ENCODE measurements at places on chromosomes 6 and 20. TPM values are rescaled to one million over a fixed set of nuclear protein-coding genes. Genes with fewer than 3 reads are reported as not detected.

DNA sequence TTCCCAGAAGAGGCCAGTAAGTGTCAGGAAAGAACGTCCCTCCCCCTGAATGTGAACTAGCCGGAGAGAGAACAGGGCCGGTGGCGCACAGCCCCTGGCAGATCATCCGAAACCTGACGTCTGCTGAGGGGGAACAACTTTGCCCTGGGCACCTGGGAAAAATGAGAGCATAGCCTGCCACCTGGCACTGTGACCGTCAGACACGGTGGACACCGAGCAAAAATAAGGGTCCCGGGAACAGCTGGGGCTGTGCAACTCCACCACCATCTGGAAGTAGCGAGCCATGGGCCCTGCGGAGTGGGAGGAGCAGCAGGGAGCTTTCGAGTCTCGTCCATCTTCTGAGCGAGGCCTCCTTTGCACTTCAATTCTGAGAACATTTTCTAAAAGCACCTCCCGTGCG is 110.8 kb downstream of the EDN3 start:
- no peak for DNase-seq

GRCh38 chr6:137550535-137550934 is 56.3 kb upstream of the OLIG3 start:
- DNase-seq: no peak

GRCh38 chr20:755941-756340 is 12.4 kb downstream of the SLC52A3 start:
- no peak for DNase-seq

- DNase-seq: no peak
Observed at GRCh38 chr20:47108994-47109393, 214.4 kb downstream of the EYA2 start.

GRCh38 chr6:5201271-5201670 is 59.5 kb downstream of the LYRM4 start:
- DNase-seq: no peak

DNA sequence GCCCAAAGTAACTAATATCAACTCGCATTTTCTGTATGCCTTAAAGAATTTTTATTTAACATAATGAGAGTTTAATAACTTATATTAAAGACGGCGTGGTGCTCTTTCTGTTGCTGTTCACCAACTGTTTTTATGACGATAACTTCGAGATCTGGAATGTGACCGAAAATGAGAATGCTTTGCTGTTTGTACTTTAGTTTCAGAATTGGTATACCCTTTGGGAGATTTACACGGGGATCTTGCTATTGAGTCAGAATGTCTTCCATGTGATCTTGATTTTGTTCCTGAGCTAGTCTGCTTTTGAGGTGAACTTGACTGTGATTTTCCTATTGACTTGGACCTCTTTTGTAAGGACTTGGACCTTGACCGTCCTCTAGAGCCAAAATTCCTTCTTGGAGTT is 17.9 kb downstream of the PNRC1 start:
- no peak for DNase-seq

GRCh38 chr6:166413491-166413951 is 30.8 kb upstream of the MPC1 start:
- DNase-seq: no peak

DNA sequence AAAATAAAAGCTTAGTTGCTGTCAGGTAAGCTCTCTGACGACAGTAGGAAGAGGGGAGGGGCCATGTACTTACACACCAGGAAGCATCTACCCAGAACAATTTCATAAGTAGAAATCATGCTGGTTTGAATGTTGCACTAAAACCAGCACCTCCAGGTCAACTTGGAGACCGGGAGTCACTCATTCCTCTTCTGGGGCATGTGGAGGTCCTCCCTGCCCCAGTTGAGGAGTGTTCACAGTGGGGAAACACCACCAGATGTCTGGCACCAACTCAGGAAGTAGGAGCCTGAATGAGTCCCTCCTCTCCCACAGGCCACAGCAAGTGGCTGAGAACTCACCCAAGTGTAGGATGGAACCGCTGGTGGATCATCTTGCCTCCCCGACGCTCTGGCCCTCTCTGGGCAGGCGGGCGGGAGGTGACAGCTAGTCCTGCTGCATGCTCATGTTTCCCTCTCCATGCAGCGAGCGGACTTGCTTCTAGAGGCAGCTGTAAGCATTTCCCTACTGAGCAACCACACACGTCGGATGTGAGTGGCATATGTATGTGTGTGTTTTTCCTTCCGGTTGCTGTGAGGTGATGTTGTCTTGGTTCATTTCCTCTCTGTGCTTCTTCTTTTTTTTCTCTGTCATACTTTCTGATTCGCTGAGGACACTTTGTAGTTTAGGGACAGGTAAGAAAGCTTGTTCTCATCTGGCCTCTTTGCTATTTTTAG is 149.5 kb upstream of the NEDD9 start:
- no peak for DNase-seq

DNA sequence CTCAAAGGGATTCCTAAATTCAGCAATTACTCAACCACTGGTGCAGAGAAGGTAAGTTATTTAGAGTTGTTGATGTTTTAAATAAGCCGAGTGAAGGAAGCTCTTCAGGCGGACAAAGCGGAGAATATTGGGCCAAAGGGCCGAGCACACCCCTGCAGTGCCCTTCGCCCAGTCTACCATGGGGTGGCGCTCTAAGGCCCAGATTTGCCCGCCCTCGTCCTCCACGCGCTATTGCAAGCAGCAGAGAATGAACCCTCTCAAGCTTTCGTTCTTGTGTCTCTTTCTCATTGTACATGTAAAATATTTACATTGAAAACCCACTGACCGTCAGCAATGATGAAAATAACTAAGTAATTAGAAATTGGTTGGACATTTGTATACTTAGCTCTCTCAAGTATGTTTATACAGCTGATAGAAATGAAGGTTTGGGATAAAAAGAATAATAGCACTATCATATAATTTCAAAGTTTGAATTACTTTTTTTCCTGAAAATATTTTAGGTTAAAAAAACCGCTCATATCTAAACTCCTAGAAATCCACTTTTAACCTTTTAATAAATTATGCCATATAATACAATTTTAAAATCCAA is 195.0 kb upstream of the CEP162 start:
- peak; percentile 69 for DNase-seq

DNA sequence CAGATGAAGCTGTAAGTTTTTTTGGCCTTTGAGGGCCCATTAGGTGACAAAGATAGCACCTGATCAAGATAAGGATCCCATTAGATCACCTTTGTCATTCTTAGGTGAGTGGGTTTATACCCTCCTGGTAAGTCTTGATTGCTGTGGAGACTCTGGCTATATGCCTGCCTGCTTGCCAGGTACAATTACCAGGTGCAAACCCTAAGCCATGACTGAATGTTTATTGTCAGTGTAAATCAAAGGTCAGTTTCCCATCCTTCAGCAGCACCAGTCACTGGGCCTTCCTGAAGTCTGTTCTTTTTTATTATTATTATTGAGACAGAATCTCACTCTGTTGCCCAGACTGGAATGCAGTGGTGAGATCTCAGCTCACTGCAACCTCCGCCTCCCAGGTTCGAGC is 106.4 kb upstream of the FOXO3 start:
- no peak for DNase-seq

GRCh38 chr20:36181934-36182603 is 27.5 kb downstream of the EPB41L1 start:
- DNase-seq: no peak

DNA sequence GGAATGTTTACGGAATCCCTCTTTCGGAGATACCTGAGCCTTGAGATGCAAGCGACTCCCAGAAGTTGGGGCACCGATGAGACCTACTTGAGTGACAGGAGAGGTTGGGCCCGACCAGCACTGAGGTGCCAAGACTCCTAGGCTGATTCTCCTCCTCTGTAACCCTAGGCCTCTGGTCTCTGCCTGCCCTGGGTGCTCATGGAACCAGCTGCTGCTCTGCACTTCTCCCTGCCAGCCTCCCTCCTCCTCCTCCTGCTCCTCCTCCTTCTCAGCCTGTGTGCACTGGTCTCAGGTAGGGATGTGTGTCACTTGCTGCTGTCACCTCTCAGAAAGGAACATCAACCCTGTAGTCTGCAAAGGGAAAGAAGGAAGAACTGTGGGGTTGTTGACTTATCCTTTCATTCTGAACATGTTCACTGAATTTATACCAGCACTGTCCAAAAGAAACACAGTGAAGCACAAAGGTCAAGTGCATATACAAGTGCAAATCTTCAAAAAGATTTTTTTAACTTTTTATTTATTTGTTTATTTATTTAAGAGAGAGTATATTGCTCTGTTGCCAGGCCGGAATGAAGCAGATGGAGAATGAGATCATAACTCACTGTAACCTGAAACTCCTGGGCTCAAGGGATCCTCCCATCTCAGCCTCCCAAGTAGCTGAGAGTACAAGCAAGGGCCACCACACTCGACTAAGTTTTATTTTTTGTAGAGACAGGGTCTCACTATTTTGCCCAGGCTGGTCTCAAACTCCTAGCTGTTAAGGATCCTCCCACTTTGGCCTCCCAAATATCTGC is 913 bp downstream of the BTN2A2 start:
- no peak for DNase-seq

- DNase-seq: no peak
Observed at GRCh38 chr20:57198132-57199072, 68.0 kb downstream of the BMP7 start.

DNA sequence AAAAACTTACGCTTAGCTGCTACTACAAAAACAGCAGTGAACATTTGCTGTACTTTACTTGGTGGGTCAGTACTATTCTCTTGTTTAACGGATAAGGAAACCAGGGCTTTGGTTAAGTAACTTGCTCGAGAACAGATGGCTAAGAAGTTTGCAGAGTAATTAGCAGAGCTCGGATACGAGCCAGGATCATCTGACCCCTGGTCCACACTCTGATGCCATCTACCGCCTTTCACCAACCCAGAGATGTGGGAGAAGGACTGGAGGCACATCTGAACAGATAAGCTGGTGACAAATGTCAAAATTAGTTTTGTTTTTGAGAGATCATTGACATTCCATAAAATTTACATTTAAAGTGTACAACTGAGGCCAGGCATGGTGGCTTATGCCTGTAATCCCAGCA is 18.9 kb upstream of the RPL7L1 start:
- no peak for DNase-seq

DNA sequence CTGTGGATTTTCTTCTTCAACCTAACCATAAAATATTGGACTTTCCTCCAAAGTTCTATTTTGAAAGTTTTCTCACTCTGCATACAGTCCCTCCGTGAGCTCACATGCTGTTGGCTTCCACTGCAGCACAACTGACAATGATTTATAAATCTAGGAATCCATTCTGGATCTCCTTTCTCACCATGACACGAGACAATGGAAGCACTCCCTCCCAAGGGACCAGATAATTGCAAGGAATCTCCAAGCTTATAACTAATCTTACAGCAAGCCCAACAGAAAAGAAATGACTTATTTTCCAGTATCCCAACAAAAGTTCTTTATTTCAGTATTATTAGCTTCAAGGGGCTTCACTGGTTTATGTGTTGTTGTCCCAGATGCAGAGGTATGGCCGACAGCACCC is 729.0 kb downstream of the RFPL4B start:
- no peak for DNase-seq

- DNase-seq: no peak
Observed at GRCh38 chr20:57671662-57672061, 38.2 kb downstream of the PMEPA1 start.

DNA sequence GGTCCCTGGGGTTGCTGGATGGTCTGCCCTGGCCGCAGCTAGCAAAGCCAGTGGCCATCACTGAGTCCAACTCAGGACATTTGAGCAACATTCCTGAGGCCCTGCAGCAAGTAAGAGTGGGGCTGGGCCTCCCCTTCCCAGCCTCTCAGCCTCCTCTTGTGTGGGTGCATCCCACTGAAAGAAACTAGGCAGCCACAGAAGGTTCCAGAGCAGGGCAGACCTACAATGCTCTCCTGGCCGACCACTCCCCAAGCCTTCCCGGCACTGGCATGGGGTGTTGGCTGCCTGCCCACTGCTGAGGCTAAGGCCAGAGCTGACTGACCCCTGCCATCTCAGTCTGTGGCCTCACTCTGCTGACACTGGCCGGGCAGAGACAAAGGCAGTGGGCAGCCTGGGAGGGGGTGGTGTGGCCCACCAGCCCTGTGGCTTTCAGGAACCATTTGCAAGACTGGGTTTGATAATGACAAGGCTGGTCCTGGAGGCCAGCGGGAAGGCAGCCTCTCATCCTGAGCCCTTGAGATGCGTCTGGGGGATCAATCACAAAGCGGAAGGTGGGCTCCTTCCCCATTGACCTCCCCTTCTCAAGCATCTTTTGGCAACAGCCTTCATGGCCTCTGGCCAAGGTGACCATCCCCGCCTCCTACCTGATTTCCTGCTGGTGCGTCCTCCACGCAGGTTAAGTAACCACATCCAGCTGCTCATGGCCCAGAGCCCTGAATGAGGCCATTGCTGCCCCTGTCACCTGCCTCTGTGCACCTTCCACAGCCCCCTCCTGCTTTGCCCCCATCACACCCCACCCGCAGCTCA is 9.6 kb downstream of the DLGAP4 start:
- no peak for DNase-seq

- no peak for DNase-seq
Observed at GRCh38 chr20:52411611-52412010, 220.0 kb upstream of the ZFP64 start.

DNA sequence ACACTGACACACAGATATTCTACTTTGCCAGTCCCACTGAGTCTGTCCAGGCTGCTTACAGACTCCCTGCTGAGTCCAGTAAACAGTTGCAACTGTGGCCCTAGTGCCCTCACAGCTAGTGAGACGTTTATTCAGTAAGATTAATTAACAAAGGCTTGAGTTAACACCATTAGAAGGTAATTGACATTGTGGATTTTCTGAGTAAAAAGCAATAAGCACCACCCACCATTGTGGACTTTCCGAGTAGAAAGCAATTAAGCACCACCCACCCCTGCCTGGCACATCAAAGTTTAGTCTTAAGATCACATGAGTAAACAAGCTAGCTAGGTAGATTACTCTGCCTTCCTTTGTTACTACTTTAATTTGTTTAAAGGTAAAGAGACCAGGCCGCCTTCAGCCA is 408.6 kb upstream of the IMPG1 start:
- no peak for DNase-seq

DNA sequence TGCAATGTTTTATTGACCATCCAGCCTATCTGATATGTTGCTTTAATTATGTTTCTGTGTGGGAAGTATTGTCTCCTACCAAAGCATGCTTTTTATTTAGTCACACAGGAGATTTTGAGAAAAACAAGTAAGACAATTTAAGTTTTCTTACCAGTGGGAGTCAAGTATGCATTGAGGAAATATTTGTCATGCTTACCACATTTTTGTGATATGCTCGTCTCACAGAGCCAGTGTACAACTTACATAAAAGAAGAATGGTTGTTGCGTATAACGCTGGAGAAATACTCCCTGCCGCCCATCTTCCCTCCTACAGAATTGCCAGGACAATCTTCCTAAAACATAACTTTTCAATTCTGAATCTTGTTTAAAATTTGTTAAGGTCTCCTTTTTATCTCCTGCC is 37.1 kb upstream of the FILIP1 start:
- no peak for DNase-seq

DNA sequence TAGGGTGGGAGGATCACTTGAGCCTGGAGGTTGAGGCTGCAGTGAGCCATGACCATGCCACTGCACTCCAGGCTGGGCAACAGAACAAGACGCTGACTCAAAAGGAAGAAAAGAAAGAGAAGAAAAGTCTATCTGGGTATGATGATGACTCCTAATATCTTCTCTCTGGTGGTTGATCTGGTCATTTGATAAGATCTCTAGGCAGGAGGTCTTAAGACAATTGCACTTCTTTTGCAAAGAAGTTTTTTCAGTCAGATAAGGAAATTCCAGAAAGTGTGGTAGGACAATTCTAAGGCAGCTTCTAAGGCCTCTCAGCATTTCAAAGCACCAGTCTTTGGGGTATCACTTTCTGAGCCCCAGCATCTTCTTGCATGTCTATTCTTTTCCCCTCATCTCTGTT is 7.7 kb upstream of the AIF1 start:
- no peak for DNase-seq

The REM1 gene
- 3.0 TPM for total RNA-seq

The PBOV1 gene
- total RNA-seq: not detected

The MRPS10 gene
- total RNA-seq: 27.9 TPM

The ZSCAN16 gene
- total RNA-seq: 1.2 TPM

Data from right atrium auricular region (tissue), 2 donors.